ENCODE measurements at places on chromosomes 16 and 17.

- DNase-seq, result no peak
Measured at GRCh38 chr17:5210091-5210490, 18.4 kb upstream of the ZNF594 start.

- DNase-seq, result peak; percentile 81
Measured at GRCh38 chr17:82105882-82106687, 8.0 kb upstream of the FASN start.

DNA sequence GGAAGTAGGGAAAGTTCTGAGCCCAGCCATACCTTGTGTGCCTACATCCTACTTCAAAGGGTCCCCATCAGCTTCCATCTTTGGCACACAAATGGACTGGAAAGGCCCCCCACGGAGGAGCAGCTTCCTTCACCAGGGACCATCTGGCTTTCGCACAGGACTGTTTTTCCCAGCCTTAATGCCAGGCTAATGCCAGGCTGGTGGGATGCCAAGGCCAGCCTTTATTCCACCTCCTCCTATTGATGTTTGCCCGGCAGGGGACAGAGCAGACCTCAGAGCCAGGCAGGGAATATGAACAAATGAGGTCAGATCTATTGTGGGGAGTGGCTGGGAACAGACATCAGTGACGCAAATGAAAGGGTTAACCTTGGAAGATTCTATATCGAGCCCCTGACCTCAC is 5.7 kb downstream of the GPR179 start:
- DNase-seq, result no peak

GRCh38 chr16:85592700-85593493 is 20.2 kb upstream of the GSE1 start:
- no peak for DNase-seq

DNA sequence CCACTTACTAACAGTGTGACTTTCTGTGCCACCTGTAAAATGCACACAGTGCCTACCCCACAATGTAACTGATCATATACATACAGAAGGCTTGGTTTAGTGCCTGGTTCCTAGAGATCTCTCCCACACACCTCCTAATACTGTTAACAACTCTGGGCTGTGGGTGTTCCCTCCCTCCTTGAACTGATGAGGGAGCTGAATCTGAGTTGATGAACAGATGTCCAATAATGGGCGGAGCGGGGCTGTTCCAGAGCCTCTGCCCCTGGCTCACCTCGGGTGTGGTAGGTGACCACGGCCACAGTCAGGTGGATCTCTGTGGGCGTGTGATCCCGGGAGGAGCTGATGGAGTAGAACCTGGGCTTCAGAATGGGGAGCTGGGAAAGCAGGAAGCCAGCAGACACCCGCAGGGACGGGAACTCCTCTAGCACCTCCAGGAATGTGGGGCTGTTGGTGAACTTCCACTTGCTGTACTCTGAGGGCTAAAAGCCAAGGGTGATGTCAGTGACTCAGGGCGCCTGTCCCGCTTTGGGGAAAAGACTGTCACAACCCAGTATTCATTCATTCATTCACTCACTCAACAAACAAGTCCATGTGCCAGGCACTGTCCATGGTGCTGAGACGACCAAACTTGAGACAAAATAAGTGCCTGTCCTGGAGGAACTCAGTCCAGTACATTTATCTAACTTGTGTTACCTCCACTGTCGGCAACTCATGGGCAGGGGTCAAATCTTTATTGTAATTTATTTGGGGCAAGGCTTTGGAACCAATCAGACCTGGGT is 37.6 kb downstream of the NOS2 start:
- DNase-seq, result peak; percentile 26

GRCh38 chr17:7234083-7234951 is at the start of gene DVL2:
Gene DVL2 (minus strand): TSS chr17:7234517. CDS start chr17:7234262, 255 bp downstream.
- DNase-seq, result peak; percentile 98

GRCh38 chr17:9290226-9290613 is 268.9 kb downstream of the NTN1 start:
- no peak for DNase-seq

DNA sequence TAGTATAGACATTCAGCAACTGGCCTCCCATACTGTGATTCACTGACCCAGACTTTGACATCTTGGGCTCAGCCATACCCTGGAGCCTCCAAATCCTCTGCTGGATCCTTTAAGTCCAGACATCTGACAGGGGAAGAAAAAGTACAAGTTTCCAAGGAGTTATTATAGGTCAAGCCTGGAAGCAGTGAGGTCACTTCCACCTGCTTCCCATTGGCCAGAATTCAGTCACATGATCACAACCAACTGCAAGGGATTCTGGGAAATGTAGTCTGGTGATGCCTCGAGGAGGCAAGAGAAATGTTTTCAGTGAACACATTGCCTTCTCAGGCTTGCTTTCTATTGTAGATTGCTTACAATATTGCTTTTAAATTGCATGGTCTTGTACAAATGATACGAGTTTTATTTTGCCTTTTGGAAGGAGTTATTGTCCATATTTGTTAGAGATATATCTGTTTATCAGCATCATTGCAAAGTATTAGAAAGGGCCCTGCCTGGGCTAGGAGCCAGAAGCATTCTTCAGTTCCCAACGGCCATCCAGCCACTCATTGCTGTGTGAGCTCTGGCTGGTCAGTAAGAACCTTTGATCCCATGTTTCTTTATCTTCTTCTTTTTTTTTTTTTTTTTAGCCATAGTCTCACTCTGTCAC is 696.9 kb downstream of the WWOX start:
- peak; percentile 82 for DNase-seq

DNA sequence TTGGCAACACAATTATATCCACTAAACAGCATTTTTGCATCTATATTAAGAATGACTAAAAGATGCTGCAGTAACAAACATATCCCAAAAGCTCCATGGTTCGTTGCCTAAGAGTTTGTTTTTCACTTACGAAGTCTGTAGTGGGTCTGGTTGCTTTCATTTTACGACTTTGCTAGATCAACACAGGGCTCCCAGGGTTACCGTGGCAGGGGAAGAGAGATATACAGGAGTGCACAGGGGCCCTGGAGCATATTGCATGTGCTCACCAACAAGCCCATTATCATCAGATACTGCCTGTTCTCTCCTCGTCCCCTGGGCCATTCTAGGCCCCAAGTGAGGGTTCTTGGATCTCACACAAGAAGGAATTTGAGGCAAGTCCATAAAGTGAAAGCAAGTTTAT is 3.1 kb upstream of the MMP2 start:
- no peak for DNase-seq

GRCh38 chr16:53257001-53257400 is 177.3 kb upstream of the RBL2 start:
- no peak for DNase-seq

DNA sequence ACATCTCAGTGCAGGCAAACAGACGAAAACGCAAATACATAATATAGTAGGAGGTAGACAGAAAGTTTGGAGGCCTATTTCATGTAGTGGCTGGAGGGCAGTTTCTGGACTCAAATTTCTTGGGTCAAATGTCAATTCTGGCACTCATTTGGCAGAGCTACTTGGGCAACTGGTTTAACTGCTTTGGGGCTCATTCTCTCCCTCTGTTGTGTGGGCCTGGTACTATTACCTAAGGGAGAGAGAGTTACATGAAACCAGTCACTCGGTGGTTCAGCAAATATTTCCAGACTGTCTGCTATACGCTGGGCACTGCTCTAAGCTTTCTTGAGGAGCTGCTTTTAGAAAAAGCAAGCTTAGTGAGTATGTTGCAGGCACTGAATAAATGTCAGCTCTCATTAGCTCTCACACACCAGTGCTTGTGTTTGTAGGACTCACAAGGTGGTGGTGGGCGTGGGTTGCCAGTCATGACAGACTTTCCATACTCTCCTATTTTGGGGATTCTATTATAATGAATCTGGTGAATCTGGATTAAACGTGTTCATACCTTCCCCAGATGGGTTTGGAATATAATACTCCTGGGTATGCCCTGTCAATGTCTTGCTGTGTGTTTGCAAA is 1.8 kb upstream of the SHISA9 start:
- DNase-seq, result no peak

DNA sequence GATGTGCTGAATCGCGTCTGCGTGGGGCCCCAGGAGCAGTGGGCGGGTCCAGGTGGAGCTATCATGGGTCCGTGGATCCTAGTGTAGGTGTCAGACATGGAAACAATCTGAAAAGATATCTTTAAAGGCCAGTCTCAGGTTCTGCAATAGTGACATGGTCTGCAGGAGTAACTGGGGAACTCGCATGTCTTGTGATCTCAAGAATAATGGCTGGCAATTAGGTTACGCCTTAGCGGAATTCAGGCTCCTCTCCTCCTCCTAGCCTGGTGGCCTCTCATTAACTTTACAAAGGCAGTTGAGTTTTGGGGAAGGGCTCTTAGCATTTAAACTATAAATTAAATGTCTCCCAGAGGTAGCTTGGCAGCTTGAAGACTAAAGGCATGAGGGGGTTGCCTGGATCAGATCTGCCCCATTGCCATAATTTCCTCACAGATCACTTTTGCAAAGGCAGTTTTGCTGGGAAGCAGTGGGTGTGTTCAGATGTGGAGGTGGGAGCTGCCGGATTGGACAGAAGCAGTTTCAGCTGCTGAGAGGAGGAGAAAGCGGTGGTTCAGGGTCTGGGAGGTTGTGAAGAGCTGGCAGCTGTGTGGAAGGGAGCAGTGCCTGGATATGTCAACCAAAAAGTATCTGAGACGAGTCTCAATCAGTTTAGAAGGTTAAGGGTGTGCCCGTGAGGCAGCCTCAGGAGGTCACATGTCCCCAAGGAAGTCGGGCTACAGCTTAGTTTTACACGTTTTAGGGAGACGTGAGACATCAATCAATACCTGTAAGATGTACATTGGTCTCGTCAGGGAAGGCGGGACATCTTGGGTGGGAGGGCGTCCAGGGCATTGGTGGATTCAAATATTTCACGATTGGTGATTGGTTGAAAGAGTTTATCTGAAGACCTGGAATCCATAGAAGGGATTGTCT is 2.7 kb downstream of the TBCD start:
- DNase-seq, result peak; percentile 74

GRCh38 chr16:25823891-25824290 is 132.1 kb downstream of the HS3ST4 start:
- DNase-seq, result no peak

DNA sequence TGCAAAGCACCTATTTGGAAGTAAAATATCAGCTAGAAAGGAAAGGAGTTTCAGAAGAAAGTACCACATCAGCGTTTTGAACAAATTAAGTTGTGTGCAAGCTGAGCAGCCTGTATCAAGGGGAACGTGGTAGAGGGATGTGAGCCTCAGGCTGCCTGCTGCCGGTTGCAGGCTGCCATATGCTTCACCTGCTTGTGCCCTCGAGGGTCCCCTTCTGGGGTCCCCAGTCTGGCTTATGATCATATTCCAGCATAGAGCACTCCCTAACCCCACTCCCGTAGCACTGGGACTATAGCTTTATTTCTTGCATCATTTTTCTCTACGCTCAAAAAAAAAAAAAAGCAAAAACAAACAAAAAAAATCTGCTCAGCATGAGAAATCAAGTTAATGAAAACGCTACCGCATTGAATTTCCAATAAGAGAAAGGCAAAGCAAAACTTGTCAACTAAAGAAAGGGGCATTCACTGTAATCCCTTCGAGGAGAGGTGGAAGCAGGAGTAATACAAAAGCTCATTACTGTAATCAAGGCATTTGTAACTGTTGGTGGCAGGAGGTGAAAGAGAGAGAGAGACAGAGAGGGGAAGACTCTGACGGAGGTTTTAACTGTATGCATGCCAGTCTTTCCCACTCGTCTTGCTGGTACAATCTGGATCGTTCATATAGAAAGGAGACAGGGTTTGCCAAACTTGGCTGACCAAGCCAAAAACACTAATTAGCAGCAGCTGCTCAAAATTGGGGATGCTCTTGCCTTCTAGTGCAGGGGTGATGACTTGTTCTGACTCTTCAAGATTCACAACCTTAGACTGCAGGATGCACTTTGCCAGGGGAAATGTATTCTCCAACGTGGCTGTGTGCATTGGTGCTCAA is 258.2 kb upstream of the HSBP1 start:
- no peak for DNase-seq

GRCh38 chr17:6699997-6700947 is 12.9 kb downstream of the SLC13A5 start:
- DNase-seq, result peak; percentile 75

GRCh38 chr16:13335879-13336278 is 434.5 kb downstream of the SHISA9 start:
- no peak for DNase-seq

GRCh38 chr17:45345246-45345553 is 28.4 kb upstream of the MAP3K14 start:
- DNase-seq, result no peak

- no peak for DNase-seq
Measured at GRCh38 chr16:84918006-84918909, 93.1 kb downstream of the ZDHHC7 start.

DNA sequence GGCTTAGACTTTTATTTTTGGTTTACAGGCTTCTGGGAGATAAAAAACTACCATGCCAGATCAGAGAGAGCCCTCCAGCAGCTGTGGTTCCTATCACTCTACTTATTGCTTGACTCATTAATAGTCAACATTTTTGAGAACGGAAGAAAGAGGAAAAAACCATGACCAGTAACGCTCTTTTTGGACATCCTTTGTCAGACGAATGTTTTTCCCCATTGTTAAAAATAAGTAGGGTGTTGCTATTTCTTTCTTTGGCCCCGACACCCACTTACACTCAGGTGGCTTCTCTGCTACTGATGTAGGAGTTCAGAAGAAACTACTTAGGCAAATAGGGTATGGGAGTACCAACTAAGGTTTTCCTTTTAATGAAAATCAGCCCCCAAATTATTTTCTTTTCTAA is 27.5 kb downstream of the TVP23A start:
- DNase-seq, result no peak

GRCh38 chr16:11071829-11072228 is 127.5 kb downstream of the CLEC16A start:
- DNase-seq, result no peak

GRCh38 chr17:64051153-64051552 is 30.7 kb upstream of the ICAM2 start:
- peak; percentile 30 for DNase-seq

DNA sequence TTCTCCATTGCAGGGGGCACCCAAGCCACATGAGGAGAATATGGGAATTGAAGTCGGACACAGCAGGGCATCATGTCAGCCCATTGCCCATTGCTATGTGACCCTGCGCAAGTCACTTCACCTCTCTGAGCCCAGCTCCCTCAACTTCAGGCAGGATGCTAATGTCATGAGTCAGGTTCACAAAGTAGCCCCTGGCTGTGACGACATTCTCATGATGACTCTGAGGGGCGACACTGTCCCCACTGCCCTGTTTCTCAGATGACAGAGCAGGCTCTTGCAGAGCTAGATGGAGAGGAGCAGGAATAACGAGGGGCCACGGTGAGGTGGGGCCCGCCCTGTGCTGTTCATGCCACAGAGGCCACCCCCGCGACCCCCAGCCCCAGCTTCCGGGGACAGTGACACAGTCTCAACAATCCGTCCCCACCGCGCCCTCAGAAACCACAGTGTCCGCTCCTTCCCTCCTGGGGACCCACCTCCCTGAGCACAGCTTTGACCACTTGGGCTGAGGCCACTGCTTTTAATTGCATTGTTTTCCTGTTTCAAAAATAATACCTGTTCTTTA is 13.2 kb upstream of the ZNF469 start:
- no peak for DNase-seq

All from small intestine (tissue), 16 donors.